ENCODE measurements at places on chromosomes 3 and 15.

GRCh38 chr15:47972738-47973137 is 148.1 kb upstream of the SLC24A5 start:
- no peaks in the 10 kb centered on the region for H3K36me3 ChIP-seq
- H3K27ac ChIP-seq: no peak overlapping the region
- H3K4me3 ChIP-seq: no peak overlapping the region
- H3K27me3 ChIP-seq: no peaks in the 10 kb centered on the region
- no peaks in the 10 kb centered on the region for H3K4me1 ChIP-seq

DNA sequence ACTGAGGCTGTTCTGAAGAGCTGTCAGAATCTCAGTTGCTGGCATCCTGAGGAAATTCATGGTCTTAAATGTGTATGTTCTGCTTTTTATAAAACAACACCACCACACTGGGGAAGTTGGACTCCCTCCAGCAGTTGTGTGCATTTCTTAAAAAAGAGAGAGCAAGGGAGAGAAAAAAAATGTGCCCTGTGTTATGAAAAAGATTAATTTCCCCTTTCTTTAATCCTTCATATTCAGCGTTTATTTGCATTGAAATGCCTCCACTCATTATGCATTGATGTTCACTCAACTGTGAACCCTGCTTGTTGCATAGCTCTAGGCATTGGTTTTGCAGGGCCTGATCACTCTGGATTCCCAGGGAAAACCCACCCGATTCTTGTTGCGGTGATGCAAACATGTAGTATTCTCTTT is 4.4 kb upstream of the ZNF609 start:
- DNase-seq: no peak
- H3K4me1 ChIP-seq: peaks cover 6% of the 10 kb centered on the region
- H3K27me3 ChIP-seq: no peaks in the 10 kb centered on the region
- H3K4me3 ChIP-seq: no peak overlapping the region
- peaks cover 27% of the 10 kb centered on the region for H3K36me3 ChIP-seq
- no peak overlapping the region for H3K27ac ChIP-seq

- H3K27ac ChIP-seq: no peak overlapping the region
- H3K36me3 ChIP-seq: no peaks in the 10 kb centered on the region
- no peak for DNase-seq
- no peak overlapping the region for H3K4me3 ChIP-seq
- H3K4me1 ChIP-seq: no peaks in the 10 kb centered on the region
- no peaks in the 10 kb centered on the region for H3K27me3 ChIP-seq
Observed at GRCh38 chr3:32281570-32282106, 43.2 kb downstream of the CMTM8 start.

DNA sequence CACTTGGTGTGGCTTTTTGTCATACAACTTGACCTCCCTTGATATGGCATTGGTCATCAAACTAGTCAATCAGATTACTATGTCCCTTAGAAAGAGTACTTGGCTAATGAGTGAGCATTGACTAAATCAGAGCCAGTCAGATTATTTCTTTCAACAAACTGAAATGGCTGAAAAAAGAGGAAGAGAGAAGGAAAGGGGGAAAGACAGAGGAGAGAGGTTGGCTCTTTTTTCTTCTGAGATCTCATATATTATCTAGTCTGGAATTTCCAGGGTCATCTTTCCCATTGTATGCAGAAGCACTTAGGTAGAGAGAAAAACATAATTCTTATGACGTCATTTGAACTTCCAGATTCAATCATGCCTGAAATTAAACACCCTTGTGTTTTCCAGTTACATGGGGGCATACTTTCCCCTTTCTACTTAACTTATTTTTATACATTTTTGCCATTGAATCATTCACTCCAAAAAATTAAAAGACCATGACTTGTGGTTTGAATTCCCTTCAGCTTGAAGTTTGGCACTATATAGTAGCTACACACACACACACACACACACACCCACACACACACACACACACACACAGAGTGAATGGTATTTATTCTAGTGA is 387.8 kb downstream of the LSAMP start:
- no peaks in the 10 kb centered on the region for H3K27me3 ChIP-seq
- DNase-seq: no peak
- no peak overlapping the region for H3K4me3 ChIP-seq
- H3K36me3 ChIP-seq: no peaks in the 10 kb centered on the region
- no peaks in the 10 kb centered on the region for H3K4me1 ChIP-seq

GRCh38 chr3:24067483-24067882 is 122.4 kb downstream of the NR1D2 start:
- no peak overlapping the region for H3K27ac ChIP-seq
- no peaks in the 10 kb centered on the region for H3K4me1 ChIP-seq
- no peaks in the 10 kb centered on the region for H3K27me3 ChIP-seq
- no peak overlapping the region for H3K4me3 ChIP-seq
- DNase-seq: no peak

GRCh38 chr3:184481984-184482671 is 79.5 kb upstream of the EPHB3 start:
- H3K4me3 ChIP-seq: no peak overlapping the region
- DNase-seq: no peak
- H3K27me3 ChIP-seq: no peaks in the 10 kb centered on the region
- no peak overlapping the region for H3K27ac ChIP-seq
- H3K36me3 ChIP-seq: no peaks in the 10 kb centered on the region

- H3K27me3 ChIP-seq: no peaks in the 10 kb centered on the region
- no peaks in the 10 kb centered on the region for H3K4me1 ChIP-seq
- no peak for DNase-seq
- no peak overlapping the region for H3K4me3 ChIP-seq
Observed at GRCh38 chr3:41301548-41301947, 102.2 kb downstream of the CTNNB1 start.

GRCh38 chr3:121724130-121724529 is 25.4 kb downstream of the GOLGB1 start:
- no peak overlapping the region for H3K27ac ChIP-seq
- no peak for DNase-seq
- no peaks in the 10 kb centered on the region for H3K4me1 ChIP-seq

DNA sequence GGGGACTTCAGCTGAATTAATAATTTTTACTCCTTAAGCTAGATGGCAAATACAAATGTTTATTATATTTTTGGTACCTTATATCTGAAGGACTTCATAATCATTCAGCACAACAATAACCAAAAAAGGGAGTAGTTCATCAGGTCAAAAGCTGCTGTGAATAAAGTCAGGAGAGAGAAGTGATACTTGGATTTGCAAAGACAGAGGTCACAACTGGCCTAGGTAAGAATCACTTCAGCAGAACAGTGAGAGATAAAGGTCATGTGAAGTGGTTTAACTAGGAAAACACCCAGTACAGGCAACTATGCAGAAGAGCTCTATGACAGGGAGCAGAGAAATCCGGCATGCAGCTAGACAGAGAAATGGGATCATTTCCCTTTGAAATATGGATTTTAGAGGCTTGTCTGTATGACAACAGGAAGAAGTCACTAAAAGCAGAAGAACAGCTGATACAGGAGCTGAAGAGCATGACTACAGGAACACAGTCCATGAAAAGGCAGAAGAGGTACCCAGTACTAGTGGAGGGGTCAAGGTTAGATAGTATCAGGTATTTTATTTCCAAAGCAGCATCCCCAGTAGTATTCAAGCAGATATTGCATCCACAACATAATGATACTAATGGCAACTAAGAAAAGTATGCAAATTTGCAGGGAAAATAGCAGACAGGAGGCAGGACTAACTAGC is 25.7 kb downstream of the ZMAT3 start:
- no peak overlapping the region for H3K27ac ChIP-seq
- no peaks in the 10 kb centered on the region for H3K27me3 ChIP-seq
- H3K4me3 ChIP-seq: no peak overlapping the region
- no peaks in the 10 kb centered on the region for H3K4me1 ChIP-seq

Data from SJSA1 (cell line).